ENCODE measurements at places on chromosomes 2 and 18.

DNA sequence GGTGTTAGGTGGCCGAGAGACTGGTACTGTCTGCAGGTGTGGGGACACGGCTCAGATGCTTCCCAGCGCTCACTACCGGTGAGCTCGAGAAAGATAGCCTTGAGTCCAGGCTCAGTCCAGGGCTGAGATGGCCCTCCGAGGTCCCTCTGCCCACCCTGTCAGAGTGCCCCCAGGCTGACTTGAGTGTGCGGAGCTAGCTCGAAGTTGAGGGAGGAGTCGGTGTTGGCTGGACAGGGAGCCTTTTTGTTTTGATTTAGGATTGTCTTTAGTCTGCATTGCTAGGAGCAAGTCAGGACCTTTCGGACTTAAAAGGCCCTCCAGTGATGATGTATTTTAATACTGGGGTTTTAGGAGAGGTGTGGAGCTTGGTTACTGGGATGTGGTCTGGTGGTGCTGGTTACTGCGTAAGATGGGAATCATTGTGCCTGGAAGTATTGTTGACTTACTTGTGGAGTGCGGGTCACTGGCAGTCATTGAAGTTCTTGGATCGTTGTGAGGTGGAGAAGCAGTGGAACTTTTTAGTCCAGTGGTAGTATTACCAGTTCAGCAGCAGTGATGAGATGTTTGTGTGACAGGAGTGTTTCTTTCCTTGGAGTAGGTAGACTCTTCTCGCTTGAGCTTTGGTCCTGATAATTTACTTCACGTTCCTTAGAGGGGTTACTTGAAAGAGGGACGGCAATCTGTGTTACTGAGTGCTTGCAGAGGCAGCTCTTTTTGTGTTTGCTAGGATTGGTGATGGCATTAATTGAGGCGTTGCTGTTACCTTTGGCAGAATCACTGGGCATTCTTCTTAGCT, 633 bp downstream of the KIAA1328 start:
- DNase-seq: no peak

GRCh38 chr2:53848062-53848461, 11.7 kb downstream of the GPR75 start:
- no peak for DNase-seq

GRCh38 chr2:158031371-158031770, 70.3 kb upstream of the UPP2 start:
- no peak for DNase-seq

GRCh38 chr2:100580367-100581276, 17.8 kb downstream of the PDCL3 start:
- peak; percentile 26 for DNase-seq

GRCh38 chr2:237697586-237698357, 70.4 kb downstream of the LRRFIP1 start:
- DNase-seq: no peak

- no peak for DNase-seq
Observed at GRCh38 chr2:86052265-86052664, 53.4 kb downstream of the POLR1A start.

GRCh38 chr2:235951982-235952381, 216.2 kb downstream of the GBX2 start:
- no peak for DNase-seq

GRCh38 chr2:96501471-96501874, 3.7 kb downstream of the NEURL3 start:
- DNase-seq: no peak

DNA sequence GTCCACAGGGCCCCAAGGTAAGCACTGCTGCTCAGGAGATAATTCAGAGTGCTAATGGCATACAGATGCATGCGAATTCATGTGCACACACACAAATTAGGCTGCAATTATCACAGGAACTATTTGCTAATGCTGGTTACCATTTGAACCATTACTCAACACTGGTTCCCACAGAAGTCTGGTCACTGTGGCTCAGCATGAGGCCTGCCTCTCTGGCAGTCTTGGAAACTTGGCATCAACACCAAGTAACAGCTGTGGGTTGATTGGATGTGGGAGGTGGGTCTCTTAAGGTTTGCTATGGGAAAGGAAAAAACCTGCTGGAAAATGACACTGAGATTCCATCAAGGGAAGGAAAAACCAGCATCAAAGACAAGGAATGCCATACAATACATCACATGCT, 105.0 kb downstream of the CELF4 start:
- no peak for DNase-seq

DNA sequence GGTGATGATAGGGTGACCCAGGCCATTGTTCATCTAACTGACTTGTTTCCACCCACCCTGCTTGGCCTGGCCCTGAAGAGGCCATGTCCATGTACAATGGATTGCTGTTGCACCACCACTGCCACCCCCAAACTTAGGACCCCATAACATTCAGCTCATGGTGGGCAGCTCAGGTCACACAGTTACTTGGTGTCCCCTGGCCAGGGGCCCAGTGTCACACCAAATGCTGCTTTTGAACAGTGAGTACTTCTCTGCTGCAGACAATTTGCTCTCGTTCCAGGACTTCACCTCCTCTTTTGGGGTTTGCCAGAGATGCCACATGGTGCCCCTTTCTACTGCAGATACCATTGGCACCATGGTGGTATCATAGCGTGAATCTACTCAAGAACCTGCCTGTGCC, 11.7 kb downstream of the MAB21L4 start:
- no peak for DNase-seq

- no peak for DNase-seq
Observed at GRCh38 chr18:26489881-26490280, 58.5 kb downstream of the KCTD1 start.

- no peak for DNase-seq
Observed at GRCh38 chr2:158134655-158135054, 33.0 kb downstream of the UPP2 start.

DNA sequence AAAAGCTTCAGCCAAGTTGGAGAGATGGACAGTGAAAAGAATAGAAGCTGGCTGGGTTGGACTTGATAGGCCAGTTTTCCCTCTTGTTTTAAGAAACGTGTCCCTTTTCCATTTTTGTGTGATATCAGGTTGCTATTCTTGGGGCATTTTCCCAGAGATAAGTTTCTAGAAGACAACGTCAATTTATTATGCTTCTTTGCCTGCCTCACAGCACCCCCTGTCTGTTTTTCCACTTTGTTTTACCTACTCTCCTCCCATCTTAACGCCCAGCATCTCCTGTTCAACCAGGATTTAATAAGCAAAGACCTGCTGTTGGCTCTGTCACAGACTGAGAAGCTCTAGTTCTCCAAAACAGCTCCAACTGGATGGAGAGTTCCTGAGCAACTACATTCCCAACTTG, 317.8 kb upstream of the ZNF521 start:
- no peak for DNase-seq

- no peak for DNase-seq
Observed at GRCh38 chr2:206764673-206765241, 371 bp downstream of the MDH1B start.

DNA sequence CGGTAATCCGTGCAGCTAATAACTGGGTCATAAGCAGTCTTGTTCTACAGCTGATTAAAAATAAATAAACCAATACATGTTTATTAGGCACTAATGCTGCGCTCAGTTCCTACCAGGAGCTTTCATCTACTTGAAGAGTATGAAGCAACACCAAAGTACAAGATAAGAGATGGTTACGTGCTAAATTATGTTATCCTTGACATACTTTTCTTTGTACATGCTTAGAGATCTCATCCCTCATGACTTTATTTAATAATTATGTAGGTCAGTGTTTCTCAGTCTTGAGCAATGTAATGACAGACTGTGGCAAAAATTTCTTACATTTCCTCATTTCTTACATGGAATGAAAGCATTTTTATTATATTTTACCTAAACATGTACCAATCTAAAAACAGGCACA, 54.6 kb upstream of the COBLL1 start:
- no peak for DNase-seq

- no peak for DNase-seq
Observed at GRCh38 chr18:75500545-75500944, 73.0 kb upstream of the SMIM21 start.

GRCh38 chr2:67871686-67872412, 191.0 kb downstream of the C1D start:
- DNase-seq: no peak

GRCh38 chr18:6659963-6660725, 69.4 kb upstream of the ARHGAP28 start:
- no peak for DNase-seq

- DNase-seq: no peak
Observed at GRCh38 chr2:152720794-152721193, 2.4 kb downstream of the ARL6IP6 start.

- DNase-seq: no peak
Observed at GRCh38 chr2:11168488-11168887, 13.2 kb downstream of the SLC66A3 start.

DNA sequence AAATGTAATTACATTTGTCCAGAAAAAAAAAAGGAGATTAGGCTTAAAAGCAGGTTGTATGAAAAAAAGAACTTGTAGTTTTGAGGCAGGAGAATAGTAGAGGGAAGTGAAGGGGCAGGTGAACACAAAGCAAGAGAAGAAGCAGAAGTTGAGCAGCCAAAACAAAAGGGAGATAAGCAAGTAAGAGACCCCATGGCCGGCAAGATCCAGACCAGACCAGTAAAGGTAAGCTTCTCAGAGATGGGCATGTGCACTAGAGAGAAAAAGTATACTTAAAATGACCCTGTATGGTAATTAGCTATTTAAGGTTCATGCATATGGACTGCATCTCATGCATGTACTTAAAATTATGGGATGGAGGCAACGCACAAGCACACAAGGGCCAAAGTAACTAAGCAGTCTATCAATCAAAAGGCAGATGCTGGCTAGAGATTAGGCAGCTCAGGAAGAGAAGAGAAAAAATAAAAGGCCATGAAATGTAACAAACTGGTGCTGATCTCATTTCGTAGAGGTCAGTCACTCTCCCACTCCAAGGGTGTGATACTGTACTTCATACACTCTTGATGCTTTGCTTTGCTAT, 9.7 kb downstream of the SIGLEC15 start:
- no peak for DNase-seq

DNA sequence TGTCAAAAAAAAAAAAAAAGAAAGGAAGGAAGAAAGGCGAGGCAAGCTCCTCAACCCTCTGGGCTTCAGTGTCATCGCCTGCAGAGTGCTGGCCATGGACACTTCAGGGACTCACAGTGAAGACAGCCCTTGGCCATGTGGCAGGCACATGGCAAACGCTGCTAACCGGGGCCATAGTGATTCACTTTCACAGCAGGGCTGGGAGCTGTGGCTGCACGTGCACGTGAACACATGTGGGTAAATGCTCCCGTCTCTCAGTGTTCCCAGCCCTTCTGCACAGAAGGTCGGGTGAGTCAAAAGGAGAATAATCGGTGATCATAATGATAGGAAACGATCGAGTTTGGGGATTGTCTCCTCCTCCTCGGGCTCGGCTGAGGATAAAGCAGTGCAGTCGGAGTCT, 46.1 kb upstream of the UBE2F start:
- DNase-seq: no peak

DNA sequence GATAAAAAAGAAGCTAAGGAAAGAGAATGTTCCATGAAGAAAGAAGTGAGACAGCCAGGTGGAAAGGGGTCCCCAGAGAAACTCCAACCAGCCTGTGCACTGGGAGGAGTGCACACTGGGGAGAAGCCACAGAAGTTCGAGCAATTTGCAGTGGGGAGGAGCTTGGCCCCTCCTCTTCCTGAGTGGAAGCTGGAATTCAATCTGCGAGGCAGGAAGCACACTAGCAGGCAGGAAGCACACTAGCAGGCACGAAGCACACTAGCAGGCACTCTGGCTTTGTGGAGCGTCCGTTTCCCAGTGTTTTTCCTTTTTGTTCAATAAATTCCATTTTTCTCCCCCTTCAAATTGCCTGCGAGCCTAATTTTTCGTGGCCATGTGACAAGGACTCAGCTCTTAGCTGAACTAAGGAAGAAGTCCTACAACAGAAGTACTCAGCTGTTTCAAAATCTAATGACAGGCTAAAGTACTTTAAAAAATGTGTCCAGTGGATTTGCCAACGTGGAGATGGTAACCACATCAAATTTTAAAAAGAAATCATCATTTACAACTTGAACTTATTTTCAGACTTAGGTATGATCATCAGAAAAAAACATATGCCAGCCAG, 21.4 kb upstream of the SPIRE1 start:
- DNase-seq: no peak

DNA sequence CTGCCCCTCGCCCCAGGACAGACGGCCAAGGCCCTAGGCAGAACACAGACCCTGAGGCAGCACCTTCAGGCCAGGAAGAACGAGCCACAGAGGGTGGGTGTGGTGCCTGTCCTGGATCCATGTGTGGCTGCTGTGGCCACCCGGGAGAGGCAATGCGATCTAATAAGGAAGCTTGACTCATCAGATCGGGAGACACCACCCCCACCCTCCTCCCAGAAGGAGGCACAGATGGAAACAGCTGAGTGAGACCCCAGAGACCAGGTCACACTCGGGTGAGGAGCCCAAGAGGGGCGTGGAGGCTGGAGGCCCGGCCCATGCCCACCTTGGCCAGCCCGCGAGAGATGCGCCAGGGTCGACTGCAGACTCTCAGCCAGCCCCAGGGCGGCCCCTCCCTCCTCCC, 20.3 kb downstream of the KCNG2 start:
- DNase-seq: no peak

DNA sequence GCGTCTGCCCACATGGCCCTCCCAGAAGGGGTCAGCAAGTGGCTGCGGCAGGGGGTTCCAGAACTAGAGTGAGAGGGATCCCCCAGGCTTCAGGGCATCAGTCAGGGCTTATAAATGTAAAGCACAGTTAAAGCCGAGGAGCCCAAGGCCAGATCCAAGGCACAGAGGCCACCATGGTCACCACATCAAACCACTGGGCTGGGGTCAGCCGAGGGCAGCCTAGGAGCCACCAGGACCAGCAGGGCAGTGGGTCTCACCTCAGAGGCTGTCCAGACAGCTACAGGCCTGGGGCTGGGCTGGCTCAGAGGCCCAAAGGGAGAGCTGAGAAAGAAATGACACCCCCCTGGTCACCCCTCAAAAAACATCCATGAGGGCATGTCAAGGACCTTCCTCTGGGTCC, 188.5 kb downstream of the INHBB start:
- DNase-seq: no peak

DNA sequence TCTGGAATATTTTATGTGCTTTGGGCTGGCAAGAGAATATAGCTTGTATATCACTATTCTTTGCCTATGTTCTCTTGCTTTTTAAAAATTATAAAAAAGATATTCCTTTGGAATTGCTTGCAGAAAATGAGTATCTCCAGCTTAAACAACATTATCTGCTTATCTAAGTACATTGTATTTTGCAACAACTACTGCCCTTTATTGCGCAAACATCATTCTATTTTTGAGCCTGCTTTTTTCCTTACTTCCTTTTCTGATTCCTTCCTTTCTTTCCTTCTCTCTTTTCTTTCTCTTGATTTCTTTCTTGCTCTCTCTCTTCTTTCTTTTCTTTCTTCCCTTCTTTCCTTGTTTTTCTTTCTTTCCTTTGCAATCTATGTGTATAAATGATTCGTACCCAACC, 74.0 kb downstream of the UNC80 start:
- DNase-seq: no peak

- DNase-seq: no peak
Observed at GRCh38 chr2:159089543-159089942, 121.1 kb downstream of the TANC1 start.

GRCh38 chr2:239092571-239093294, 244.8 kb downstream of the TWIST2 start:
- DNase-seq: no peak
